ENCODE measurements at places on chromosomes 5 and 9.

DNA sequence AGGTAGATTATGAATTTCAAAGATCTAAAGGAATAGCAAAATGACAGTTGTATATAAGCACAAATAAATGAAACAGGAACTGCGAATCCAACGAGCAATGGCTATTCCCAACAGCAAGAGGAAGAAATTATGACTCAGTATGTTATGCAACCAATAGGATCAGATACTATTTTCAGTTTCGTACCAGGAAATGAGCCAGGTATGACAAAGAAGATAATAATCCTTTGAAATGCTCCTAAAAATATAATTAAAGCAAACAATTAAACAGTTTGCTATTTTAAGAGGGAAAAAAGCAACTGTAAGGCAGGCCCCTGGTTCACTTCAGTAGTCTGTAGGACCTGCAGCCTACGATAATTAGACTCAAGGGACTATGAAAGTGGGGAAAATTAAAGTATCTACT lies 58.9 kb downstream of the AUH start:
- DNase-seq, result peak; percentile 67

GRCh38 chr9:104463864-104464263 lies 40.2 kb upstream of the OR13F1 start:
- no peak for DNase-seq

- DNase-seq, result no peak
Measured at GRCh38 chr5:155969537-155969936, 357.4 kb upstream of the SGCD start.

GRCh38 chr5:120096413-120096812 lies 367.7 kb upstream of the PRR16 start:
- DNase-seq, result no peak

DNA sequence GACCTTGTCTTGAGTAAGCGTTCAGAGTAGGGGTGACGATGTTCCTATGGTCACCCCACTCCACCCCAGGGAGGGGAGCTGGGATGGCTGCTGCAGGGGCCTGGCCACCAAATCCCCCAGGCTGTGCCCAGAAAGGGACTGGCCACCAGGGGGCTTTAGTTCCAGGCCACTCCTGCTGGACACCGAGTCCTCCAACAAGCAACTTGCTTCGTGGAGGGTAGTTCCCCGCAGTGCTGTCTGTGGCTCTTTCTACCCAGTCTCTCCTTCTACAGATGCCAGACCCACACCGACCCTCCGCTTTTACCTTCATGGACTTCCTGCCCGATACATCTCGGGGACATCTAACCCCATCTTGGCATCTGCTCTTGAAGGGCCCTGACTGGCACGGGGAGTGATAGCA lies 35.7 kb upstream of the GABRP start:
- DNase-seq, result no peak

GRCh38 chr9:83204047-83204446 lies 141.1 kb upstream of the RASEF start:
- DNase-seq, result no peak

DNA sequence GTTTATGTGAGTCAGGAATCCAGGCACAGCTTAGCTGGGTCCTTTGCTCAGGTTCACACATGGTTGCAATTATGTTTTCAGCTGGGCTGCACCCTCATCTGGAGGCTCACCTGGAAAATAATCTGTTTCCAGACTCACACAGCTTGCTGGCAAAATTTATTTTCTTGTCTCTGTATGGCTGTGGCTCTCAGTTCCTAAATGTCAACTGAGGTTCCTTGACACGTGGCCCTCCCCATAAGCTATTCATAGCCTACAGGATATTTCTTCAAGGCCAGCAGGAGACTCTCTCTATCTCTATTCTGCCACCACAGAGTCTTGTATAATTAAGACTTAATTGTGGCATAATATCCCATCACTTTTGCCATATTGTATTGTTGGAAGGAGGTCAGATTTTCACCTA lies 732.0 kb downstream of the CDH18 start:
- DNase-seq, result no peak

GRCh38 chr5:10902145-10902544 lies 141.1 kb upstream of the DAP start:
- no peak for DNase-seq

- no peak for DNase-seq
Measured at GRCh38 chr9:33244137-33244784, 4.3 kb downstream of the SPINK4 start.

DNA sequence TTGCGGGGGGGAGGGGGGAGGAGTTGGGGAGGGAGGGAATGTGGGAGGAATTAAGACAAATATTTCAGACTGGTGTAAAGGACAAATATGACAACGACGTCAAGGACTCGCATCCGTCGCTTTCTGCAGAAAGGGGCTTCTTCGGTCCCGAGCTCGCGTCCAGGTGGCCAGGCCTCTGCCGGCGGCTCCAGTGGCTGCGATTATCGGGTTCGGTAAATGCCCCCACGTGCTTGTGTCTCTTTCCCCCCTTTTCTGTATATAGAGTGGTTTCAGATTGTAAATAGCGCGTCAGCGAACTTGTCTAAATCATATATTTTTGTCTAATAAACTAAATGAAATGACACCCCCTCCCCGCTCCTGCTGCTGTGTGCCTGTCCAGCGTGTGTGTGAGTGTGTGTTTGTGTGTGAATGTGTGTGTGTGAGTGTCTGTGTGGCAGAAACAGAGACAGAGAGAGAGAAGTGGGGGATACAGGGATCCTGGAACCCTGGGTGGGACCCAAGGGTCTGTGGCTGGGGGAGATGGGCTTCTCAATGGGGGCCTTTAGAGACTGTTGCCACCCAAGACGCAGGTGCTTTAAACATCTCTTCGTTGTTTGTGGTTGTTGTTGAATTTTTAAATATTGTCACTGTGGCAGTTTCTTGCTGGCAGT lies 5.6 kb downstream of the IRX1 start:
- DNase-seq, result no peak

DNA sequence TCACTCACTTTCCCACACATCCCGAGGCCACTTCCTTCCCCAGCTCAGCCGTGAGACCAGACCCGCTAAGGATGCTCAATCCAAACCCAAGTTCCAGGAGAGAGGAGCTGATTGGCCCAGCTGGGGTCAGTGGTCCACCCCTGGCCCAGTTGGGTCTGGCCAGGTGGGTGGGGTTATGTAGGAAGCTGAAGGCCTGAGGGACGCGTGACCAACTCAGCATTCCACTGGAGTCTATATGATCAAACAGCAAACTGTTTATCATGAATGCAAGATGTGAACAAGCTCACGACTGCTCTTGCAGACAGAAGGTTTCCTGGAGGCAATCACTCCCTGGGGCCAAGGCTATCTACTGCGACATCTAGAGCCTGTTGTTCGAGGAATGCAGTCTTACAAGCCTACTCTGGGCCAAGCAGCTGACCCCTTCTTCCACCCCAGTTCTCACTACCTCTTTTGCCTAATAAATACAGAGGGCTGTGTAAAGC lies 4.9 kb upstream of the RAPGEF1 start:
- no peak for DNase-seq

DNA sequence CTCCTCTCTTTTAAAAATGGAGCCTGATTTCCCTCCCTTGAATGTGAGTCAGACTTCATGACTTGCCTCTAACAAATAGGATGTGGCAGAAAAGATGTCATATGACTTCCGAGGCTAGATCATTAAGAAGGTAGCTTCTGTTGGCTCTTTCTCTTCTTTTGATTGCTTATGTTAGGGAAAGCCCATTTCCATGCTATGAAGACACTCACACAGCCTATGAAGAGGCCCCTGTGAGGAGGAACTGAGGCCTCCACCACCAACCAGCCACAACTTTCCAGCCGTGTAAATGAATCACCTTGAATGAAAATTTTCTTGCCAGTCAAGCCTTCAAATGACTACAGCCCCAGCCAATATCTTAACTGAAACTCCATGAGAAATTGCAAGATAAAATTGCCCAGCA lies 413.4 kb downstream of the TMEM38B start:
- no peak for DNase-seq

DNA sequence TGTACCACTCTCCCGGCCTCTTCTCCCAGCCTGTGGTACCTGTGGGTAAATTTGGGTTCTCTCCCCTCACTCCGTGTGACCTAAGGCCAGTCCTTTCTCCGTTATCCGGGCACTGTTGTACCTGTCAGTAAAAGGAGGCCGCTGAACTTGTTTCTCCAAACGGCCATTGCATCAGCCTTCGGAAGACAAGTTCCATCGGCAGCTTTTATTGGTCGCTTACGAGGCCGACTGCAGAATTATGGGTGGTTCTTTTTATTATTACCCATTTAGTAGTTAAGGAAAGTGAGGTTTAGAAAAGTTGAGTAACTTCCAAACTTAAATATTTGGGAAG lies 558 bp downstream of the GRPEL2 start:
- no peak for DNase-seq

- no peak for DNase-seq
Measured at GRCh38 chr9:136551401-136552116, 5.7 kb upstream of the NOTCH1 start.

DNA sequence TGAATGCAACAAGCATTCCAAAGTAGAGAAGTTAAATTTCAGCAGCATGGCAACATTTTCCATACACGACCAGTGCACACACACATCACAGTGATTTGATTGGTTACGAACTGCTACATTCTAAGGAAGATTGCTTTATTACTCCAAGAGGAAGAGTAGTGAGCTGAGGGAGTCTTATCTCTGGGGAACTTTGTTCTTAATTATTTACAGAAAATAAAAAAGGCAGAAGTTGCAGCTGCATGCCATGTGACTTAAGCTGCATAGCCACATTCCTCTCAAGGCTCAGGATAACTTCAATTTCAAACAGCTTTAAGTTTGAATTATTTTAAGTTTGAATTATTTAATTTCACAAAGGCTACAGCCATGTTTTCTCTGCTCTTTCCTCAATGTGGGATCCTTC lies 71.6 kb upstream of the HSPB3 start:
- DNase-seq, result no peak

All from AG09309 (cell line).